ENCODE measurements at places on chromosomes 7 and 10. TPM values are rescaled to one million over a fixed set of nuclear protein-coding genes. Genes with fewer than 3 reads are reported as not detected.
A peak's percentile ranks its signal among the peaks of the same experiment; 100 is the strongest.

GRCh38 chr10:48701941-48702340 is 17.3 kb downstream of the WDFY4 start:
- no peak for DNase-seq

GRCh38 chr10:42630537-42631134 is 7.7 kb downstream of the ZNF33B start:
- no peak for DNase-seq

DNA sequence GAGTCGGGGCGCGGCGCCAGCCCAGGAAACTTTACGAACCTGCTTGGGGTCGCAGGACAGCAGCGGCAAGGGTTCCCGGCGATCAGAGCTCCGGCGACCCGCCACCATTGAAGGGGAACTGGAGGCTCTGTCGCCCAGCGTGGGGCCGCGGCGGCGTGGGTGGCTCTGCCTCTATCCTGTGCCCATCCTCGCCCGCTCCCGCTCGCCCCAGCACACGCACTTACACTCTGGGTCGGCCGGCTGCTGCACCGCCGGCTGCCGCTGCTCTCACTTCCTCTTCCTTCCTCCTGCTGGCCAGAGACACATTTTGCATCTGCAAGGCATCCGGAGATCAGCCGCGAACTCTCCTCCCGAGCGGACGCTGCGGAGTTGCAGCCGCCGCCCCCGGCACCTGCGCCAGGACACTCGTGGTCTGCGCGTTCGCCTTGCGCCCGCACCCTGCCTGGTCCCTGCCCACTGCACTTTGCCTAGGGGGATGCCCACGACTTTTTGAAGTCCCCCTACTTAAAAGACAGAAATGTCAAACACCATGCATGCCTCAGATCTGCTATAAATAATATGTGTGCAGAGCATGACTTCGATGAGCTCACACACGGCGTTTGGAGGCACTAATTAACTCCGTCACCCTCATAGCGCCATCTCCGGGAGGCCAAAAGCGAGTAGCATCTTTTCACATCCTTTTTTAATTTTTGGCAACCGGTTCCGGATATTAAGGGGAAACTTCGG is at the start of gene ELMO1:
ELMO1 (minus strand) TSS at position 229 of the 726 bp plus-strand sequence. CDS start 106,174 bp downstream, outside the sequence.
- DNase-seq: peak; percentile 86

- no peak for DNase-seq
Observed at GRCh38 chr7:77819021-77819420, 20.4 kb downstream of the PHTF2 start.

GRCh38 chr7:111092406-111093236 is 1.7 kb downstream of the LRRN3 start:
- DNase-seq: no peak

GRCh38 chr7:26549281-26549944 is 257.8 kb downstream of the SNX10 start:
- no peak for DNase-seq

DNA sequence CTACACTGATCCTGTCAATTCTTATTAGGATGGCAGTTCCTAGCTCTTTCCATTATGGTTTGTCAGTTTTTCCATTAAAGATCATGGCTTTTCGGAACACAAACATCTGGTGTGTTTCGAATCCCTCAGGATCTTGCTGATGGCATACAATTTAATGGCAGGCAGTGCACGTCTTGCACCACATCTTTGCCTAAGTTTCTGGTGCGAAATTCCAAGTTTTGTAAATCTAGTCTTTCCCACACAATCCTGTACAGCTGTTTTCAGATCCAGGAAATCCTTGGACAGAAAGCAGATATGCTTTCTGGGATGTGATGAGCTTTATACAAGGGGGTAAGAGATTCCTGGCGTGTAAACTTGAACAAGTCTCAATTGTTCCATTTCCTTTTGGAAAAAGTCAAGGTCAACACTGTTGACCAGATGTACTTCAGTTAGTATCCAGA is 224.3 kb upstream of the PHYHIPL start:
- DNase-seq: no peak

GRCh38 chr10:94103801-94104221 is 110.1 kb downstream of the PLCE1 start:
- peak; percentile 92 for DNase-seq

DNA sequence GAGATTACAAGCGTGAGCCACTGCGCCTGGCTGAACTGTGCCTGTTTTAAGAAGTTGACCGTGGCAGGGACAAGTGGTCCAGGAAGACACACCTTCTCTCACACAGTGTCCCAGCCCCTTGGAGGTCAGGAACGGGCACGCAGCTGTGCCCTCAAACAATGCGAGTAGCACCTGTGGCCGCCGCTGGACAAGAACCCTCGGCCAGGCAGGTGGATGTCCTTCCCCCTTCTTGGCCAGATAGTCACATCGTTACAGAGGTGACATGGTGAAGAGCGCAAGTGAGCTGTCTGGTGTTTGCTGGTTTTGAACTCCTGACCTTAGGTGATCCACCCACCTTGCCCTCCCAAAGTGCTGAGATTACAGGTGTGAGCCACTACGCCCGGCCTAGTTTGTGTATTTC is 8.8 kb downstream of the ZFAND2A start:
- DNase-seq: peak; percentile 52

DNA sequence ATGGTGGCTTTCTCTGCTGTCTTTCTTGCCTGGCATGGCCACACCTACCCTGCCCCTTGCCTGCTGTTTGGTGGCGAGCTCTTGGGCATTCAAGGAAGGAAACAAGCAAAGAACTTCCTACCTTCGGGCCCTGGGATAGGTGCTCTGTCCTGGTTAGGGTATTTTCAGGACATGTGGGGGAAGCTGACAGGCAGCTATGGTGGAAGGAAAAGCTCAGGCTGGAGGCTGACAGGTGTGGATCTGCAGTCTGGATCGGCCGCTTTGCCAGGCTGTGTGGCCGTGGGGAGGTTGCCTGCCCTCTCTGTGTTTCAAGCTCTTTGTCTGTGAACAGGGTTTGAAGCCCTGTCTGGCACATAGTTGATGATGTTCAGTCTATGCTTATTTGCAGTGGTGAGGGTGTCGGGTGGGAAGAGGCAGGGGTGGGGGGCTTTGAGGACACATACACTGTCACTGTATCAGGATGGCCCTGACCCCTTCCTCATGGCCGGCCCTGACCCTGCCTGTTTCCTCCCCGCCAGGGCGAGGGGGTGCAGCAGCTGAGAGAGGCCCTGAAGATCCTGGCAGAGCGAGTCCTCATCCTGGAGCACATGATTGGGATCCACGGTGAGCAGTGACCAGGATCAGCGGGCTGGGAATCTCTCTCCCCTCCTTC is 73.7 kb downstream of the MYL10 start:
- DNase-seq: no peak

DNA sequence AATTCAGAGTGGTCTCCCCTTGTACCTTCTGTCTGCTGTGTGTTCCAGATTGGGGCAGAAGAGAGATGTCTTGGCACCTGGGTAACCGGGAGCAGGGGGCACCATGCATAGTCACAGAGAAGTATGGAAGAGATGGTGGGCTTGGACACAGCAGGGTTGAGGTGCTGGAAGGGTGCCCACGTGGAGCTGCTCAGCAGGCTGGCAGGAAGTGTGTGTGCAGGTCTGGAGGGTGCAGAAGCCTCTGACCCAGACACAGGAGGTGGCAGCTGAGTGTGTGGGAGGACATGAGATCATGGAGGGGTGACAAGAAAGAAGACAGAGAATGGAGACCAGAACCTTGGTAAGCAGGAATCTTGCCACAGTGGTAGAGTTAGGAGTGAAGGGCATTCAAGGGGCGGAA is 42.3 kb upstream of the DUSP5 start:
- no peak for DNase-seq

DNA sequence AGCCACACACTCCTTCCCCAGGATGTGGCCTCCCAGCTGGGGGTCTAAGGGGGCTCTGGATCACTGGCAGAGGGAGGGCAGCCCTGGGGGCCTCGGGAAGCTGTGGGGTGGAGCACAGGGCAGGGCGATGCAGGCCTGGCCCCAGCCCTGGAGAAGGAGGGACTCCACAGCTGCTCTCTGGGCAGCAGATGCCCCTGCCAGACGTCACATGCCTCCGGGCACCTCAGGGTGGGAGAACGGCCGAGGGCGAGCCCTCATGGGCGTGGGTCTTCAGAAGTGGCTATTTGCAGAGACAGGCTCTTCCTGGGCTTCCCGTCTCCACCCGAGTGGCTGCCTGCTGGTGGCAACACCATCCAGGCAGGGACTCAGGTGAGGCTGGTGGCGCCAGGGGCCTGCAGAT is 16.0 kb upstream of the ADGRA1 start:
- no peak for DNase-seq

DNA sequence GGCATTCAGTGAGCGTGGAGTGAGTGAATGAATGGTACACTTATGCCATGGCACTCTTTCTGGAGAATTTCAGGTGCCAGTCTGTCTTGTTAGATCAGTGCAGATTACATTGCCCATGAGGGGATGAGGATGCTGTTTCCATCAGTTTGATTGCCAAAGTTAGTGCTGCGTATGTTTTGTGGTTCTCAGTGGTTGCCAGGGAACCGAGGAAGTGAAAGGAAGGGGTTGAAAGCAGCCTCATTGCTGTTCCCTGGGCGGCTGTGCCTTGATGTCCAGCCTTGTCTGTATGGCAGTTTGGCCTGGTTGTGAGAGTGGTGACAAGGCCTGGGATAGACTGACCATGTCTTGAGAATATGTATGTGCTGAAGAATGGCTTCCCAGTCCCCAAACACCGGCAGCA is 30.2 kb downstream of the WBP1L start:
- no peak for DNase-seq

ALOX5 gene
- 2.5 TPM for polyA plus RNA-seq

NFKB2 gene
- 14.0 TPM for polyA plus RNA-seq

CAMK1D gene
- 1.1 TPM for polyA plus RNA-seq

ZNF804B gene
- polyA plus RNA-seq: not detected

DMTF1 gene
- 23.6 TPM for polyA plus RNA-seq

SLC4A2 gene
- 150 TPM for polyA plus RNA-seq

EVX1 gene
- polyA plus RNA-seq: 0.62 TPM
